ENCODE measurements at places on chromosomes 11 and 22.

- peak; percentile 13 for DNase-seq
Observed at GRCh38 chr22:35971456-35972119, 57.0 kb downstream of the RBFOX2 start.

DNA sequence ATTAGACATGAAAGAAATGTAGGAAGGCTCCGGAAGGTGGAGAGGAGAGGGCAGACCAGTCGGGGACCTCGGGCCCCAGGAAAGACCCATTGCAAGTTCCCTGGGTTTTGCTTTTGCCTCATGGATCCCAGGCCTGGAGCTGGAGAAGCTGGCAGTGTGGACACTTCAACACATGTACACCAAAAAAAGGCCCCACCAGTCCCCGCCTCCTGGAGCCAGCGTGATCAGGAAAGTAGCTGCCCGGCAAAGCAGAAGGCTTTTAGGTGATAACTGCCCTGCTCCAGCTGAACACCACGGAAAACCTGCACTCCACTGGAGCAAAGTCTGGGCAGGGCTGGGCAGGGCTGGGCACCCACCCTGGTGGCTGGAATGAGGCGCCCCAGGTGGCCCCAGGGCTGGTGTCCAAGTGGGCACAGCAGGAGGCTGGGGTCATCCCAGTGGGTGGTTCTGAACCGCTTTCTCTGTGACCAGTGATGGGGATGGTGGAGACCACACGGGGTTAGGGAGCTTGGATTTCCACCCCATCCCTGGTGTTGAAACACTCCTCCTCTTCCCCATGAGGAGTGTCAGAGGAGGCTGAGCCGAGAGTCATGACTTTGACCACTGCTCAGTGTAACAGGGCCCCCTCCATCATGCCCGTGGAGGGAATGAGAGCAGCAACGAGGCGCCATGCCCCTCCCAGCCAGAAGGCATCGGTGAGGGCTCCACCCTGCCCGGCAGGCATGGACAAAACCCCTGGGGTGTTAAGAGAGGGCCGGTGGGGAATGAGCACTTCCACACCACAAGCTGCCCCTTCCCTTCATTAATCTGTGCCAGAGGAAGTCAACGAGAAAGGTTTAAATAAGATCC lies 16.9 kb upstream of the MUC5AC start:
- no peak for DNase-seq

GRCh38 chr11:76699451-76700091 lies 29.0 kb upstream of the LRRC32 start:
- no peak for DNase-seq

GRCh38 chr22:47748271-47748670 lies 985.8 kb downstream of the TBC1D22A start:
- no peak for DNase-seq

GRCh38 chr11:132072044-132072857 lies 701.8 kb downstream of the NTM start:
- peak; percentile 72 for DNase-seq

DNA sequence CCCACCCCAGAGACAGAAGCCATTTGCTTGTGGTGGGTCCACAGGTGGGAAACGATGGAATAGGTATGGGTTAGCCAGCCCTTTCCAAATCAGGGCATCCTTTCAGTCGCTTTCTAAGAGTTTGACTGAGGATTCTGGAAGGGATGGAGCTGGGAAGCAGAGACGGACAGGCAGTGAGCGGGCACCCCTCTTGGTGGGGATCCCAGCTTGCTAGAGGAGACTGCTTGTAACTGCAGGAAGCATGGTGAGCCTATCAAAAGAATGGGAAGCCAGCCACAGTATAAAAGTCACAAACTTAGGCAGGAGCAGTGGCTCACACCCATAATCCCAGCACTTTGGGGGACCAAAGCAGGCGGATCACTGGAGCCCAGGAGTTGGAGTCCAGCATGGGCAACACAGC lies 6.1 kb upstream of the PDGFB start:
- no peak for DNase-seq

GRCh38 chr11:33898957-33899356 lies 7.1 kb upstream of the LMO2 start:
- DNase-seq = no peak

GRCh38 chr11:57345555-57346211 lies 7.5 kb downstream of the P2RX3 start:
- peak; percentile 81 for DNase-seq

- DNase-seq = no peak
Observed at GRCh38 chr11:29914203-29914930, 102.5 kb downstream of the KCNA4 start.

All from hepatic stellate cell (primary cell).